ENCODE measurements at places on chromosomes 4 and X.

DNA sequence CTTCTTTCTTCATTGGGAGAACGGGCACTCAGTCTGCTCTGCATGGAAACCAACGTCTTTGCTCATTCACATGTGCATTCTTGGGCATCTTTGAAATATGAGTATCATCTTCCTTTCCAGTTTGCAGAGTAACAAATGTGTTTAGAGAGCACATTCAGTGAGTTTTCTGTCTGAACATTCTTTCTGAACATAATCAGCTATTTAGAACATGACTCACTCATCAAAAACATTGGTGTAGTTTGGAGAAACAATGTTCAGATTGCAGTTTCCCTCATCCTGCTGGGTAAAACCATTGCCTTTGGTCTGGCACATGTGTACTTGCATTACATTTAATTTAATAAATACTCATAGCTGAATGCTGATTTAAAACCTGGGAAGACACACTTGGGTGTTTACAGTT lies 81.5 kb upstream of the F9 start:
- no peak for DNase-seq

DNA sequence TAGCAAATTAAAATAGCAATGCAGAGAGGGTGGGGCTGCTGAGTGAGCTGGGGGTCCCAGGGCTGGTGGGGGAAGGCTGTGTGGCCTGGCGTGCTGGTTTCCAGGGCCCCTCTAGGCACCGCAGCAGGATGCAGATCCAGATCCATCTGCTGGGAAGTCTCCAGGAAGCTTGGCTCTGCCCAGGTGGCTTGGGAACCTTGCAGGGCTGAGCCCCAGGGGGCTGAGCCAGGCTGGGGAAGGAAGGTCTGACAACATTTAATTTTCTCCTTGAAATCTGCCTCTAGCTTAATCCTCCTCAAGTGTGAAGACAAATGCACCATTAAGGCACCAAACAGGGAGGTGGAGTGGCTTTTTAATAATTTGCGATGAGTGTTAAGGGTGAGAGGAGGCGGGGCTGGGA lies 31.7 kb downstream of the SORCS2 start:
- no peak for DNase-seq

GRCh38 chrX:67004451-67004850 lies 365.6 kb upstream of the EDA2R start:
- DNase-seq = no peak

- DNase-seq = no peak
Observed at GRCh38 chrX:31832263-31832662, 760.4 kb upstream of the FTHL17 start.

DNA sequence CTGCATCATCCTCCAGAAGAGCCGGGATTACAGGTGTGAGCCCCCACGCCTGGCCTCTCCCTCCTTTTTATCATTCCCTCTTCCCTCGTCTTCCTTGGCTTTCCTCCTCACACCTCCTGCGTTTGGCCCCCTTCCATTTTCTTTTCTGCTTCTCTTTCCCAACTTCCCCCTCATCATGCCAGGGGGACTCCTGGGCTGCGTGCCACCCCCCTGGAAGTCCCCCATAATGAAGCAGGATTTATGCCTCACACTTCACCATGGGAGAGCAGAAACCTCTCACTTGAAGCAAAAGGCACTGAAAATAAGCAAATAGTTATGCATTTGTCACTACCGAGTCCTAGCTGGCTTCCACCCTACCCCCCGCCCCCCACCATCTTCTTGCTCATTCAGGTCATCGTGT lies 7.9 kb downstream of the TKTL1 start:
- DNase-seq = no peak

- DNase-seq = no peak
Observed at GRCh38 chr4:164977243-164978164, at the start of gene TRIM61. TSS of gene TRIM61 (minus strand) at chr4:164977657. CDS start at chr4:164970002, 7,655 bp downstream.

DNA sequence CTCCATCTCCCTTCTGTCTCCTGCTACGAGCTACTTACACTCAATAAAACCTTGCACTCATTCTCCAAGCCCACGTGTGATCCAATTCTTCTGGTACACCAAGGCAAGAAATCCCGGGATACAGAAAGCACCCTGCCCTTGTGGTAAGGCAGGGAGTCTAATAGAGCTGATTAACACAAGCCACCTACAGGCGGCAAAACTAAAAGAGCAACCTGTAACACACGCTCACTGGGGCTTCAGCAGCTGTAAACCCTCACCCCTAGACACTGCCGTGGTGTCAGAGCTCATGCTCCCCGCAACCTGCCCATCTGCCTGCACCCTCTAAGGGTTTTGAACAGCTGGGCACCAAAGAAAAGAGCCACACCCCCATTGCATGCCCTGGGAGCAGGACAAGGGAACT lies 755.4 kb upstream of the HTR2C start:
- DNase-seq = no peak

- DNase-seq = no peak
Observed at GRCh38 chr4:75848891-75849290, 53.4 kb downstream of the PPEF2 start.

GRCh38 chrX:19776753-19777152 lies 110.6 kb downstream of the SH3KBP1 start:
- no peak for DNase-seq

- no peak for DNase-seq
Observed at GRCh38 chr4:138897811-138898226, 117.8 kb upstream of the NOCT start.

DNA sequence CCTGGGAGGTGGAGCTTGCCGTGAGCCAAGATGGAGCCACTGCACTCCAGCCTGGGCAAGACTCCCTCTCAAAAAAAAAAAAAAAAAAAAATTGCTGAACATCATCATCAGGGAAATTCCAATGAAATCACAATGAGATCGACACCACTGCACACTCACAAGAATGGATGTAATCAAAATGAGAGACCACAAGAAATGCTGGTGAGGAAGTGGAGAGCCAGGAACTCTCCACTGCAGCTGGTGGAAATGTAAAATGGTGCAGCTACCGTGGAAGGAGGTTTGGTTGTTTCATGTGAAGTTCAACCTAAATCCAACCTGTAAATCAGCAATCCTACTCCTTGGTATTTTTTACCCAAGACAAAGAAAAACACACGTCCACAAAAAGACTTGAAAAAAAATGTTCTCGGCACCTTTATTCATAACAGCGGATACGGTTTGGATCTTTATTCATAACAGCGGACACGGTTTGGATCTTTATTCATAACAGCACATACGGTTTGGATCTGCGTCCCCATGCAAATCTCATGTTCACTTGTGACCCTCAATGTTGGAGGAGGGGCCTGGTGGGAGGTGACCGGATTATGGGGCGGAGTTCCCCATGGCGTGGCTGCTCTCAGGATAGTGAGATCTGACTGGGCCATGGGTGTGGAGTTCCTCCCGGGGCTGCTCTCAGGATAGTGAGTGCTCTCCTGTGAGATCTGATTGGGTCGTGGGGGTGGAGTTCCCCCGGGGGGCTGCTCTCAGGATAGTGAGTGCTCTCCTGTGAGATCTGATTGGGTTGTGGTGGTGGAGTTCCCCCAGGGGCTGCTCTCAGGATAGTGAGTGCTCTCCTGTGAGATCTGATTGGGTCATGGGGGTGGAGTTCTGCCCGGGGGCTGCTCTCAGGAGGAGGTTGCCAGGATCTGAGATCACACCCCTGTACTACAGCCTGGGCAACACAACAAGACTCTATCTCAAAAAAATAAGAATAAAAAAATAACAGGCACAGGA lies 7.7 kb downstream of the GAK start:
- no peak for DNase-seq

DNA sequence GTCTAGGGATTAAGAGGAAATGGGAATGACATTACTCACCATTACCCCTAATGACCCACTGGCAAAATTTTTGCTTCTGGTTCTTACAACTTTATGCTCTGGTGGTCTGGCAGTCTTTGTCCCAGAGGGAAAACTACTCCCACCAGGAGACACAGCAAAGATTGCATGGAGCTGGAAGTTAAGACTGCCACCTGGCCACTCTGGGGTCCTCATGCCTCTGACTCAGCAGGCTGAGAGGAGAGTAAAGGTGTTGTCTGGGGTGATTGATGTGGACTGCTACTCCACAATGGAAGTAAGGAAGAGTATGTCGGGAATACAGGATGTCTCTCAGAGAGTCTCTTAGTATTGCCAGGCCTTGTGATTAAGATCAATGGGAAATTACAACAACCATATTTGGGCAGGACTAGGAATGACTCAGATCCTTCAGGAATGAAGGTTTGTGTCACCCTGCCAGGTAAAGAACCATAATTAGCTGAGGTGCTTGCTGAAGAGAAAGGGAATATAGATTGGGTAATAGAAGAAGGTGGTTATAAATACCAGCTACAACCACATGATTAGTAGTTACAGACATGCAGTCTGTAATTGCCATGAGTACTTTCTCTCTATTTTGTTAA lies 215.5 kb downstream of the GPAT3 start:
- no peak for DNase-seq

- DNase-seq = no peak
Observed at GRCh38 chr4:73730292-73730691, 10.1 kb upstream of the CXCL8 start.

GRCh38 chrX:115332832-115333231 lies 43.3 kb downstream of the LUZP4 start:
- DNase-seq = no peak

DNA sequence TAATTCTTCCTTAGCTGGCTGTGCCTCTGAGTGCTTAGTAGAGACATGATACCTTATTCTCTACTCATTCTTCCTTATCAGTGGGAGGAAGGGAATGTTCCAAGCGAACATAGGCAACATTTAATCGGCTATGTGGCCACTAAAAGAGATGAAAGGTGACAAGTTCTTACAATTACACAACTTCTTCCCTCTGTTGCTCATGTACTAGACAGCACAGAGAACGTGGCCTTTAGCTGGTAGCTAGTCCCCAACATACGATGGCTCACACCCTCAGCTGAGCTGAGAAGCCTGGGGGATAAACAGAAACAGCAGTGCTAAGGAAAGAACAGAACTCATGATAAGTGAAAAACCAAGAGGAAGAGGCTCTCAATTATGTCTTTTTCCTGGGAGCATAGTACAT lies 52.2 kb downstream of the APOO start:
- no peak for DNase-seq

- DNase-seq = no peak
Observed at GRCh38 chrX:126064901-126065541, 101.1 kb downstream of the DCAF12L2 start.

- DNase-seq = no peak
Observed at GRCh38 chr4:60805500-60806313, 394.4 kb upstream of the ADGRL3 start.

DNA sequence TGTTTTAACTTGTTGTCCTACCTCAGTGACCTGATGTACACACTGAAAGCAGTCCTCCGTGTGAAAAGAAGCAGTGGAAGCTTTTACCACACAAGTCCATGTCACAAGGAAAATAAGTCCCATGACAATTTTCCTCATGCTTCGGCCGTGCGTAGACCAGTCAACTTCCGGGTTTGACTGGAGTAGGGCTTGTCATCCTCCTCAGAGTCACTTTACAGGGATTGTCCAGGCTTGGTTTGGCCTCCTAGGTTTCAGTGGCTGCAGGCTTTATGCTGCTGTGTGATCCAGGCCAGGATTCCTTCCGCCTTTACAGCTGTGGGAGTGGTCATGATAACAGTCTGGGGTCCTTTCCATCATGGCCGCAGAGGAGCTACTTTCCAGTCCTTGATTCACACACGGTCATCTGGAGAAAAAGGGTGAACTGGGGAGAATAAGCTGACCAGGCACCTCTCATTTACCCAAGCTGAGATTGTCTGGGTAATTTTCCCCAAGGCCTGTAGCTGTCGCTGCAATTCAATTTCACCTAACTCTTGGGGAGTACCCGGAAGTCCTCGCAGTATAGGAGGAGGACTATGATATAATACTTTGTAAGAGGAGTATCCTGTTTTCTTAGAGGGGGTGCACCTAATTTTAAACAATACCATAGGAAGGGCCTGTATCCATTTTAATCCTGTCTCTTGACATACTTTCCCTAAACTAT lies 206.1 kb upstream of the KLF8 start:
- DNase-seq = peak; percentile 5

DNA sequence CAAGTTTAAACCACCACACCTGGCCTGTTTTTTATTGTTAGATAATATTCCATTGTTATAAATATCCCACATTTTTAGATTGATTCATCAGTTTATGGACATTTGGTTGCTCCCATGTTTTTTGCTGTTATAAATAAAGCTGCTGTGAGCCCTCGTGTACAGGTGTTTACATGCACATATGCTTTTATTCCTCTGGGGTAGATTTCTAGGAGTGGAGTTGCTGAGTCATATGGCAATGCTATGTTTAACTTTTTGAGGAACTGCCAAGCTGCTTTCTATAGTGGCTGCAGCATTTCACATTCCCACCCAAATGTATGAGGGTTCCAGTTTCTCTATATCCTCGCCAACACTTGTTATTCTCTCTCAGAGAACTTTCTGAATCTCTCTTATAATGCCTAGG lies 90.5 kb downstream of the TBL1X start:
- no peak for DNase-seq

DNA sequence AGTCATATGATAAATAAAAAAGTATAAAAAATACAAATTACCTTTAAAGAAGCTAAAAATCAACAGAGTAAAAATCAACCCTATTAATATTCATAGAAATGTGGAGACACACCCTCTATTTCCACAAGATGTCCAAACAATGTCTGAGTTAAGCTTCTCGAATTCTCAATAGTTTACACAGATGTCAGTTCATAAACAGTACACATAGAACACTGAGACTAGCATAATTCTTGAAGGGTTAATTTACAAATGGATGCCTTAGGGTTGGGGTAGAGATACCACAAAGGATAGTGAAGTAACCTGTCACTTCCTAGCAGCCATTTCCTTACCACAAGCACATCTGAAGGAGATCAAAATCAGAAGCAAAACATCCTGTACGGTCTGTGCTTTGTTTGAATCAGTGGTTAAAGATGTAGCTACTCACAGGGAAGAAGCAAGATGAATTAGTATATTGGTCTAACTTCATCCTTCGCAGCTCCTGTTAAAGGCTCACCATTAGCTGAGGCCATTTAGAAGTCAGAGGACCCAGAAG lies 2393.9 kb downstream of the ARAP2 start:
- DNase-seq = no peak

- DNase-seq = no peak
Observed at GRCh38 chr4:111802191-111802590, 343.1 kb upstream of the FAM241A start.

- DNase-seq = no peak
Observed at GRCh38 chr4:1105662-1106061, 7.7 kb downstream of the RNF212 start.

DNA sequence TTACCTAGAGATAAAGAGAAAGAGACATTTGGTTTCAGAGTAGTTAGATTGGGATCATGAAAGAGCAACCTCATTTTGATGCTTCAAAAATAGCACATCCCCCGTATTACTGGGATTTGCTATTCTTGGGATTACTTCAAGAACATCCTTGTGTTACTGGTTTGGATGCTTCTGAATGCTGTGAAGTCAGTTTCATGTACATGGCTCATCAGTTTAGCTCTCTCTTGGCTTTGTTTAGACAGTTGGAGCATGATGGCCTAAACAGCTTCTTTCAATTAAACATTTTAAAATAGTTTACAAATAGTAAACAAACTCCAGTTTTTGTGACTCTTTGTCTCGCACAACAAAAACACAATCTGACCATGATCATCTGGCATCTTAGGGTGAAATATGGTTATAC lies 23.9 kb downstream of the HTT start:
- DNase-seq = no peak

Data from NCI-H2107 (cell line).